ENCODE measurements at places on chromosomes 6 and 20.

DNA sequence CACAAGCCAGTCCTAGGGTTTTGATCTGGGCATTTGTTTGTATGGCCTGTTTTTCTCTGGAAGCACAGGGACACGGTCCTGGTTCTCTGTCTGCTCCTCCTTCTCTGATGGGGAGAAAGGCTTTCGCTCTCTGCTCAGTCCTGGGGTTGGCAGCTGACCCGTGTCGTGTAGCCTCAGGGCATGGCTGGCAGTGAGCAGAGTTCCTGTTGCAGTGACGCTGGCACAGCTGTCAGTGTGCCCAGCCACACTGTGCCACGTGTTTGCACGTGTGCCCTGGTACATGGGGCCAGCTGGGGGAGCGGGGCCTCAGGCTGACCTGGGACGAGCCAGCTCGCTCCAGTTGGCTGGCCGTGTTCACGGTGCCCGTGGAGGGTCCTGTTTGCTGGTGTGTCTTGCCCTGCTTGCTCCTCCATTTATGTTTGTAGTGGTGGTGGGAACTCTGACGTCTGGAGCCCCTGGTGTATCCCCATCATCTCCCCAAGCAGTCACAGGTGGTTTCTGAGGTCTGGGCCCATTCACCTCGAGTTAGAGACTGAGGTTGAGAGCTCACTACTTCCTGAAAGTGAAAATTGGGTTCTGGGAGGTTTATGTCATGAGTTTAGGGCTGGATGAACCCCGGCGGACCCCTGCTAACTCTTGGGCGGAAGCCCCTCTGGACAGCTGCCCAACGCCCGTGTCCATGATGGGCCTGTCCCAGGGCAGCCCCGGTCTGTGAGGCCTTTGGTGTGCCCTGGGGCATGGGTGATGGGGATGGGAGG lies 10.2 kb upstream of the DNAJC5 start:
- DNase-seq = no peak

DNA sequence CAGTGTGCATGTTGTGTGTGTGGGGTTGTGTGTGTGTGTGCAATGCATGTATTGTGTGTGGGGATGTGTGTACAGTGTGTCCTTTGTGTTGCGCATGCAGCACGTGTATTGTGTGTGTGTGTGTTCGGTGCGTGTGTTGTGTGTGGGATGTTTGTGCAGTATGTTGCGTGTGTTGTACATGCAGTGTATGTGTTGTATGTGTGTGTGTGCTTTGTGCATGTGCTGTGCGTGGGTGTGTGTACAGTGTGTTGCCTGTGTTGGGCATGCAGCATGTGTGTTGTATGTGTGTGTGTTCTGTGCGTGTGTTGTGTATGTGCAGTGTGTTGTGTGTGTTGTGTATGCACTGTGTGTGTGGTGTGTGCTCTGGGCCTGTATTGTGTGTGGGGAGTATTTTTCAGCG lies 52.7 kb downstream of the CDH4 start:
- no peak for DNase-seq

GRCh38 chr6:159995405-159995804 lies 26.5 kb downstream of the IGF2R start:
- no peak for DNase-seq

DNA sequence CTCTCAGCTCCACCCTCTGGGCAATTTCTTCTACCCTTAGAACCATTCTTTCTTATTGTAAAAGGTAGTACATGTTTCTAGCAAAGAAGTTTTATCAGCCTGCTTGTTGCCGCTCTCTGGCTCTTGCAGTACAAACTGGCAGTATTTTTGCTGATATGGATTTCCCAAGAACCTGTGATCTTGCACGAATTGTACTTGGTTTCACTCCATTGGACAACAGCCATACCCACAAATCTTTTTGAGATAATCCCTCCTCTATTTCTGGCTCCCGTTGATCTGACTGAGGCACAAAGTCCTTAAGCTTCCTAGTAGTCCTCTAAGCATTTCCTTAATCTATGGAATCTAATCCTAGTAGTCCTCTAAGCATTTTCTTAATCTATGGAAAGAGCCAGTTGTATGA lies 487.0 kb upstream of the PTCHD4 start:
- DNase-seq = no peak

DNA sequence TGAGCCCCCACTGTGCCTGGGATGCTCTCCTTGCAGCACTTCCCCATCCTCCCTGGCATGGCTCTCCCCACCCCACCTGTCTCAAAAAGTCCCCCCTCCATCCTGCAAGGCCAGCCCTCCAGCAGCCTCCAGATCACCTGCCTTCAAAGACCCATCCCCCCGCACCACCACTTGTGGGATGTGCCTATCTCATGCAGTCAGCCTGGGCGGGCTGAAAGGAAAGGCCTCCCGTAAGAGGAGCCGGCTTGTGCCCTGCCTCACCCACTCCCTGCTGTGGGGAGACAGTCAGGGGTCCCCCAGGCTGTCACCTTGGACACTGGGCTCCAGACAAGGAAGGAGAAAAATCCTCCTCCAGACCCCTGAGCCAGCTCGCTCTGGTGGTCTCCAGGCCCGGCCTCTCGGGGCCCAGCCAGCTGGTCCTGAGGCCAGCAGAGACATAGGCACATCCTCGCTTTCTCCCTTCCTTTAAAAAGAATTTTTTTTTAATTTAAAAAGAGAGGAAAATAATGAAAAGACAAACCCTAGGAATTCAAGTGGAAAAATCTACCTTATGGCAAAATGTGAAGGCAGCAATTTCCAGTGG lies 77.3 kb downstream of the GRM4 start:
- DNase-seq = no peak

GRCh38 chr20:31691646-31692275 lies 30.9 kb downstream of the BCL2L1 start:
- DNase-seq = no peak

- DNase-seq = no peak
Measured at GRCh38 chr6:82410151-82410648, 46.6 kb downstream of the TPBG start.

DNA sequence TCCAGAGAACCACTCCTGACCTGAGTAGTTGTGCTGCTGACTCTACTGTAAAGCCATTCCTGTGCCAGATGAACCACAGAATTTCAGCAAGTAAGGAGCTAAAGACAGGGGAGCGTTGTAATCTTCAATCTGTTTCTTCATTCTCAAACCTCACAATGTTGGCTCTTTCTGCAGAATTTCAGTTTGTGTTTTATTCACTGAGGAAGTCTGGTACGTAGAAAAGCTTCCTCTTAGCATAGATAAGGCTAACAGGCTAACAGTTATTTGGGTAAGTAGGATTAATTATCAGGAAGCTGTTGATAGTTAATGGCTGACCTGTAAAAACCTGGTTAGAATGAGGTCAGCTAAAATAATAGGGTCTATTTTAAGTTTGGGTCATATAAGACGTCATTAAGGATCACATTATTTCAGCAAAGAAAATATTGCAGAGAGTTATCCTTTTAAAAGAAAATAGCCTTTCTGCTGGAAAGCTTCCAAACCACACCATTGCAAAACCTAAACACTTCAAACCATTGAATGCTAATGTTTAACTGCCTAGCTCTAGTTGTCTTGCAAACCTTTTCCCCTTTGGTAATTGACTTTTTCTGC lies 14.1 kb upstream of the TENT5A start:
- no peak for DNase-seq

GRCh38 chr6:124613031-124613430 lies 349.2 kb upstream of the RNF217 start:
- DNase-seq = no peak

All from activated CD4-positive, alpha-beta T cell treated with anti-CD3 and anti-CD28 coated beads for 48 hours (primary cell).